T-helper 1 cell (primary cell): ENCODE measurements at places on chromosomes 1 and 21.

DNA sequence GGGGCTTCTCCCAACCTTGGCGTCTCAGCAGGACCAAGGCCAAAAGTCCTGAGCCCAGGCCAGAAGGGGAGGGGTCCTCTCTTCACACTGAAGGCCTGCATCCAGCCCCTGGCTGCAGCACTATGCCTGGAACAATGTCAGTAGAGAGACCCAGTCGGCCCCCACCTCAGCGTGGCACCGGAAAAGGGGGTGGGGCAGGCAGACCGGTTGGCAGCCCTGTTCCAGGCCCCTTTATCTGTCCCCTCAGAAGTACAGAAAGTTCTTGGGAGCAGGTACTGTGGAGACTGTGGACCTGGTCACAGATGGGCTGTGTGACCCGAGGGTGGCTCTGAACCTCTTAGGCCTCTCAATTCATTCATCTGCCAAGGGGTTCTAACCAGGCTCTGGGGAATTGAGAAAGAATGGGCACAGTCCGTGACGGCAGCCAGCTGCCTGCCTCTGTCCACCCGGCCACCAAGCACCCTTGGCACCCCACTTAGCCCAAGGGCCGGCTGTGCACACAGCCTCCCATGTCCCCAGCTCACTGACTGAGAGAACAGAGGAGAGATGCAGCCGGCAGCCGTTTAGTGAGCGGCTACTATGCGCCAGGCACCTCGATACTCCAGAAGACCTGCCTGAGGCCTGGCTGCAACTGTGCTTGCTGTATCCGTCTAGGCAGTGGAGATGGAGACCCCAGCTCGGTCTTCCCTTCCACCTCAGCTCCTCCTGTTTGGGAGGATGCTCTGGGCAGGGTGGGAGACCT, 23.9 kb downstream of the RUNX3 start:
- DNase-seq: no peak

DNA sequence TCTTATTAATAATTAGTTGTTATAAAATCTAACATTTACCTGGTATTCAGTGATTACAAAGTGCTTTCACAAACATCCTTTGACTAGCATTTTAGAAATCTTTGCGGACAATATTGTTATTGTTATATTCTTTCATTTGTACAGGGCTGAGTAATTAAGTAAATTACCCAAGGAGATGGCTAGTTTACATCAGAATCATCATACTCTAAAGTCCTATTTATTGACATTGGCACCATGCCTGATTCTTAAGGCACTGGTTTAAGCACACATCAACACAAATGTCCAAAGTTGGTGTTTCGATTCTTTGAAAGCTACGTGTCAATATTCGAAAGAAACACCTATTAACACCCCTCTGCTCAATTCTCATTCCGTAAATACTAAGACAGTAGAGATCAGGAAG, 424.6 kb upstream of the CHRM3 start:
- no peak for DNase-seq

GRCh38 chr1:58443986-58444868, 102.3 kb downstream of the OMA1 start:
- DNase-seq: no peak

DNA sequence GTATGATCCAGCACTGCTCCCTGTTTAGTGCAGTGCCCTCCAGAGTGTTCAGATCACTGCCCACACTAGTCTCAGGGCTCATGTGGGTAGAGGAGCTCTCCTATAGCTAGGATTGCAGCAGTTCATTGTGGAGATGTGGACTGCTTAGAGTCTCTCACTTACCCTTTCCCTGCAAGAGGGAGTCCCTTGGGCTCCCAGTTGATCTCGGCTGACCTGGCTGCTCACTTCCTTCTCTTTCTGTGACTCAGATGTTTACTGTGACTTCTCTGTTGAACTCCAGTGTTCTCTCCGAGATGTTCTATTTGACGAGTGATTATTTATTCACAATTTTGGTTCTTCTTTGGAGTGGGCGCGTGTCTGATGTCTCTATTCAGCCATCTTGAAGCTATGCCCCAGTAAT, 141.9 kb downstream of the PTBP2 start:
- no peak for DNase-seq

GRCh38 chr1:209622841-209623829, 29.1 kb downstream of the LAMB3 start:
- DNase-seq: no peak

- no peak for DNase-seq
Measured at GRCh38 chr1:210978316-210978973, 155.5 kb downstream of the KCNH1 start.

DNA sequence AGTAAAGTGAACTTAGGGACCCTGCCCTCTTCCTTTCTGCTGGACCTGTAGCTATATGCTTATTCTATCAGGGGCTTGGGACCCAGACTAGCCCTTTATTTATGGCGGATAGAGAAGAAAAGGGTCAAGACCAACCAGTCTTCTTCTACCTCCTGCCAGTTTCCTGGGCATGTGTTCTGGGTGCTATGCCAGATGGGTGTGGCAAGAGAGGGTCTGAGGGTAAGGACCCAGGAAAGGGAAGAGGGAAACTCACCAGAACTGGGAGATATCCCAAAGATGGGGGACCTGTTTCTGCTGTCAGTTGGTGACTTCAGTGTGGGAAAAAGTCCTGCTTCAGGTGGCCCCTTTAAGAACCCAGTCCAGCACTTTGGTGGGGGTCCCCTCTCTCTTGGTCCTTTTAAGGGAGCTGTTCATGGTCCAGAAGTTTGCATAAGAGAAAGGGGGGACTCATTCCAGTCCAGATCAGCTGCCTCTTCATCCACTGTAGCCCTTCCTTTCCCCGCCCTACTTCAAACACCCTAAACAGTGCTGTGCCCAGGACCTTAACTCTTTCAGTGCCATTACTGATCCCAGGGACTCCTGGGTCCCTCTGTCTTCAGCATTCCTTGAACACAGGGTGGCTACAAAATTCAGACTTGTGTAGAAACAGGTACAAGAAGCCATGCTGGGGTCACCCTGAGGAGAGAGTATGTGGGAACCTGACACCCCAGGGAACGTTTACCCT, 18.4 kb downstream of the SSR2 start:
- no peak for DNase-seq

GRCh38 chr1:115331558-115332331, 6.3 kb downstream of the NGF start:
- DNase-seq: no peak

GRCh38 chr1:91092503-91092902, 70.7 kb upstream of the ZNF644 start:
- DNase-seq: no peak

DNA sequence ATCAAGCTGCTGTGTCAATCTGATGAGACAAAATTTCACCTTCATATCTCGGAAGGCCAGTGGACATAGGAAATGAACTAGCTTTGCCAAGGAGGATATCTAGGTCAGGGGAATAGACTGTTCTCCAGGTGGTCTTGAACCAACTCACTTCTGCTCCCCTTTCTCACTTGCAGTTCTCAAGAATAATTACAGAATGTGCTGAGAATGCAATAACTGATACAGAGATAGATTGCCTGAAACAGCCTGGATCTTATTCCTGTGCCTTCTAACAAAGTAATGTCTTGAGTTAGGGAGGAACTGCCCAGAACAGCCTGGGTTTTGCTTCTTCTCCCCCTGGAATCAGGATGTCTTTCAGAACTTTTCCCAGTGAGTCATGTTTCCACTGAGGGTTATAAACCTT, 636.7 kb downstream of the KCNT2 start:
- no peak for DNase-seq

DNA sequence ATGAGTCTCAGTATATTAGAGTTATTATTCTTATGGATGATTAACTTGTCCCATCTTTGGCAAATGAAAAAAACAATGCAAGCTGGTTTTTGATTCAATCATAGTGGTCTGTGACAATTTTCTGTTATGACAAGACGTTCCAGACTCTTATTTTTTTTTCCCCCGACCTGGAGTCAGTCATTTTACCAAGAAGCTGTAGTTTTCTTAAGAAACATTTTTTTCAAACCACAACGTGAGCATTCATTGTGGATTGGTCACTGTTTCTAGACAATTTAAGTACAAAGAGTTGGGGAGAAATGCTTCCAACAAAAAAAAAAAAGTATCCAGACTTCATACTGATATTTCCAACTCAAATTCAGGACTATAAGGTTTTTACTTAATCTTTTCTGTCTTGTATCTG, 8.0 kb upstream of the ANGPTL3 start:
- no peak for DNase-seq

- no peak for DNase-seq
Measured at GRCh38 chr1:19096036-19096833, 113.8 kb downstream of the UBR4 start.

GRCh38 chr1:17292299-17293160, 15.5 kb upstream of the PADI4 start:
- DNase-seq: no peak

GRCh38 chr1:53134961-53135734, 7.3 kb downstream of the SLC1A7 start:
- DNase-seq: no peak

- no peak for DNase-seq
Measured at GRCh38 chr1:214683621-214684020, 80.6 kb downstream of the CENPF start.

- no peak for DNase-seq
Measured at GRCh38 chr21:40639616-40640194, 207.3 kb downstream of the DSCAM start.

DNA sequence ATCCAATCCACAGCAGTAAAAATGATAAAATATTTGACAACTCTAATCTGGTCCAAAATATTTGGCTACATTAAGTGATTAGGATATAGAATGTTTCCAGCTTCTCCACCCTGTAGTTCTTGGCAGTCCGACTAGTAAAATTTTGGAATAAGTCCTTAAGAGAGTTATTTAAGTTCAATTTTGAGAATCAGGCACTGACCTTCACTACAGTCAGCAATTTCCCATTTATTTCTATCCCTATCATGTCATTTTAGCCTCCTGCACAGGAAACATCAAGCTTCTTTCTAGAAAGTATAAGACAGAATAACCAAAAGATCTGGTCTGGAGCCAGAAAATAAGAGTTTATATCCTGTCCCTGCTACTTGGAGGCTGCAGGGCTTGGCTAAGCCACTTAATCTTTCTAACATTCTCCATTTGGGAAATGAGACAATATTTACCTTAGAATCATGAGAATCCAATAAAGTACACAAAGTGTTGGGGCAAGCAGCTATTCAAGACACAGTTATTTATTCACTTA, 162.2 kb downstream of the DPYD start:
- DNase-seq: no peak
